Glomerular endothelial cell (primary cell): ENCODE measurements at places on chromosomes 13 and 19. TPM values are rescaled to one million over a fixed set of nuclear protein-coding genes. Genes with fewer than 3 reads are reported as not detected.
A peak's percentile ranks its signal among the peaks of the same experiment; 100 is the strongest.

CNOT3 gene
- total RNA-seq: 19.6 and 29.5 TPM in 2 replicates

RASGRP4 gene
- not detected in 2 replicates for total RNA-seq

CEBPG gene
- total RNA-seq: 17.1 and 22.5 TPM in 2 replicates

CGB8 gene
- not detected in 2 replicates for total RNA-seq

KEAP1 gene
- total RNA-seq: 69.9 and 70.4 TPM in 2 replicates

DNA sequence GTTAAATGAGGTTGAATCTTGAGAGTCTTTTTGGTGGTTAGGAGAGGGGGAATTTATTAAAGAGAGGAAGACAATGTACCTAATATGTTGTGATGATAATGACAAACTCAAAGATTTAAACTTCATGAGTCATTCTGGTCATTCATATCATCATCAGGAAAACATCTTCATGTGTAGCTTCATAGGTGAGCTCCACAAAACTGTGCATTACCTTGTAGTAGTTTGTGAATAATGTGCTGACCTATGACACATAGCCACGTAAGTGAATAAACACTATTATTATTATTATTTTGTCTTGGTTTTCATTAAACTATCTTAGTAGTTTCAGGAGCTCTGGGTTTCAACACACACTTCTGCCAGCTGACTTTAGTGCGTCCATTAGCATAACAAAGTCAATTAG, 997 bp upstream of the GPC6 start:
- DNase-seq: no peak

- no peak for DNase-seq
These were observed 35.1 kb downstream of the RNF6 start for GRCh38 chr13:26186995-26187394.

DNA sequence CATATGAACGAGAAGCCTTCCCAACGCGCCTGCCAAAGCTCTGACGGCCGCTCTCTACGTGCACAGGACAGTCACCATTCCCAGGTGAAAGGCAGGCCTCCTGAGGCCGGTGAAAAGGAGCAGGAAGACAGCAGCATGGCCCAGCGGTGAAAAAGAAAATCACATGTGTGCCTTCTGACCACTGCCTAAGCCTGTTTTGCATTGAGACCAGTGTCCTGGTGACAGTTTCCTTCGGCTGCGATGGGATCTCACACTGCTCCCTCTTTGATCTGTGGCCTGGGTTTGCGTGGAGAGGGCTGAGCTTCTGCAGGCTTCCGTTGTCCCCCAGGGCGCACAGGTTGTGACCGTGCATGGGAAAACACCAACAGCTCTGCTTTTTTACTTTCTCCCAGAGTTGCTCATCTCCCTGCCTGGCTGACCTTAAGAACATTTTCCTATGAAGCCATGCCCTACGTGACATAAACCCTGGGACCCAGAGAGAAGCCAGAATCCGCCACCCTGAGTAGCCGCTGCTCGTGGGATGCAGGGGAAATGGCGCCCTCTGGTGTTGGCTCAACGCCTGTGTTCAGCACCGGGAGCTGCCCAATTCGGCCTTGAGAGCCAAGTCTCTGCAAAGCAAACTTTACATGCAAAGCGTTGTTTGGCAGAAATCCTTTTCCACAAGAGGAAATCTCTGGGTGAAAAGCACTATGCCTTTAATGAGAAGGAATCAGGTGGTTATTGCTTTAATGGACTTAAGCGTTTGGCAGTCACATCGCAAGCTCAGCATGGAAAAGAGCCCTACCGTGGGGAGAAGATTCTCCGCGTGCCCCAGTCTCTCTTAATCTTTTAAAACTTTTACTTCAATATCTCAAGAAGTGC, 112.2 kb upstream of the GPR12 start:
- DNase-seq: no peak

GRCh38 chr13:100098445-100099116, 9.7 kb downstream of the PCCA start:
- no peak for DNase-seq

GRCh38 chr19:51431124-51431523, 13.7 kb upstream of the SIGLEC10 start:
- no peak for DNase-seq

DNA sequence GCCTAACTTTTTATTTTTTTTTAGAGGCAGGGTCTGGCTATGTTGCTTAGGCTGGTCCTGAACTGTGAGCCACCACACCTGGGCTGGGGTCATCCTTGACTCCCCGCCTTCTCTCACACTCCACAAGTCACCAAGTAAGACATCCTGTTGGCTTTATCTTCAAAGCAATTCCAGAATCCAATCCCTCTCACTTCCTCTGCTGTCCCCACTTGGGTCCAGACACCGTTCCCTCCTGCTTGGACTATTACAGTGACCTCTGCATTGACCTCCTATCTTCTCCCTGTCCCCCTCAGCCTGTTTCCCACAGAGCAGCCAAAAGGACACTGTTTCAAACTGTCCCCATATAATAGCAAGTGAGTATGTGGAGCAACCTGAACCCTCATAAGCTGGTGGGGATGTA, 4.7 kb upstream of the GNG8 start:
- no peak for DNase-seq

GRCh38 chr19:10868872-10869547, 2.3 kb upstream of the CARM1 start:
- no peak for DNase-seq

GRCh38 chr13:27170221-27170515, 1.4 kb downstream of the USP12 start:
- DNase-seq: no peak

DNA sequence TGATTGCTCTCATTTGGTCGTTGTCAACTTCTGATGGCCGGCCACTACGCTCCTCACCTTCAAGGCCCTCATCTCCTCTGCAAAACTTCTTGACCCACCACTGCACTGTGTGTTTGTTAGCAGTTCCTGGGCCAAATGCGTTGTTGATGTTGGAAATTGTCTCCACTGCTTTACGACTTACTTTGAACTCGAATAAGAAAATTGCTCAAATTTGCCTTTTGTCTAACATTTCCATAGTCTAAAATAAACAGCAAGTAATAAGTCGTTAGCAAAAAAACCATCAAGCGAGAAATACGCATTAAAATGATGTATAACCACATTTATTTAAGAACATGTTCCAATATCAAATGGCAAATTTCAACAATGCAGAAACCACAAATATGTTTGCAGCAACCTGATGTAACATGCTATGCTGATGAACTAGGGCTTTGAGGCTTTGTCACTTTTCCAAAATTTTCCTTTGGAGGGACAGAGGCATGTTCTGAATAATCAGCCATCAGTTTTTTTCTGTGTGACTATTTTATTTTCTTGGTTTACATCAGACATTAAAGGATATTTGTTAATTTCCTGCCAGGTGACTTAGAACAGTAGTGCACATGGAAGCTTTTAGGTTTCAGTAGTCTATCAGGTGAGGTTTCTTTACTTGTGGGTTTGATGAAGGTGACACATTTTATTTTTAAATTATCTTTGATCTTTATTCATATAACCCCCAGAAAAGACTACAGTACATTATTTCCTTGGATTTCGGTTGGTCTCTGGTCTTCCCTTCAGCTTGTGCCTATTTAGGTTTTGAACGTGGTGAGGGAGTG, 74.7 kb upstream of the TEX29 start:
- DNase-seq: no peak

DNA sequence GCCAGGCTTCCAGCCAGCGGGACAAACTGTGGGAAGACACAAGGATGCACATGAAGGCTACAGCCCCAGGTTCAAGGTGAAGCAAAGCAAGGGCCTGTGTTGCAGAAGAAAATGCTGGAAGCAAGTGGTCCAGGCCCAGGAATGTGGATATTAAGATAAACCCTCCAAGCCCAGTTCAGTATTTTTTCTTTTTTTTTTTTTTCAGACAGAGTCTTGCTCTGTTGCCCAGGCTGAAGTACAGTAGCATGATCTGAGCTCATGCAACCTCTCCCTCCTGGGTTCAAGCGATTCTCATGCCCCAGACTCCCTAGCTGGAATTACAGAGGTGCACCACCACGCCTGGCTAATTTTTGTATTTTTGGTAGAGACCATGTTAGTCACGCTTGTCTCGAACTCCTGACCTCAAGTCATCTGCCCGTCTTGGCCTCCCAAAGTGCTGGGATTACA, 4.4 kb downstream of the PRDX2 start:
- DNase-seq: no peak

DNA sequence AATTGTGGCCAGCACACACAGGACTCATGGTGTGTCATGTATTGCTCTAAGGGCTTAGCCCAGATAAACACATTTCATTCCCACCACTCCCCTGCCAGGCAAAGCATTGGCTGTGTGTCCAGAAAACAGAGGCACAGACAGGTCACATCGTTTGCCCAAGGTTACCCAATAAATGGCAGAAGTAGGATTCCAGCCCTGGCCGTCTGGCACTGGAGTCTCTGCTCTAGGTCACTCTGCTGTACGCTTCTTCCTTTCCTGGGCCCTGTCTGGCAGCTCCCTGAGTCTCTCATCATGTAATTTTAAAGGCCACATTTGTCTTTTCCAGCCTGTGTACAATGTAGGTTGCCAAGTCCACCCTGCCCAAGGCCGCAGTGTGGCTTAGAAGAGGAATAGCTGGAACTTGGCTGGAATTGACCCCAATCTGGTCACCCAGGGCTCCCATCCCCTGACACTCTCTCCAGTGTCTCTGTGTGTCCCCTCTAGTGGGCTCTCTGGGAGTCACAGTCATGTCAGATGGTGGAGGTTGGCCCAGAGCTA, 264.5 kb upstream of the TSHZ3 start:
- DNase-seq: no peak

- no peak for DNase-seq
These were observed 9.9 kb downstream of the ZNF114 start for GRCh38 chr19:48279747-48280146.

DNA sequence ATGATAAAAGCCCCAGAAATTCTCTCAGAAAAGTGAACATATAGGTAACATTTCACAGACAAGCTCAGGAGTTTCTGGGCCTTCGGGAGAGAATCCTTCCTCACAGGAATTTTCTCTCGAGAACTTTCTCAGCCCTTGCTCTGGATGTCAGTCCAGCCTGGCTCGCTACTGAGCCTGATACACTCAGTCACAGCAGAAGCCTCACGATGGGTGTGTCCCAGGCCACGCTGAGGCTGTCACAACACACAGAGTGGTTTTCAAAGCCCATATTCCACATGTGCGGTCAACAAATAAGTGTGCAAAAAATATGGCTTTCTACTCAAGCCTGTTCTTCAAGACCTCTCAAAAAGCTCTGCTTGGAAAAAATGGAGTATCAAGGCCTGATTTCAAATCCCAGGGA, 31.5 kb upstream of the MEDAG start:
- DNase-seq: no peak

GRCh38 chr19:48986211-48986610, 6.9 kb downstream of the GYS1 start:
- DNase-seq: no peak

GRCh38 chr19:33376423-33376822, 2.9 kb downstream of the CEBPG start:
- peak; percentile 61 for DNase-seq
